Head of caudate nucleus (tissue), 42 donors: ENCODE measurements at places on chromosomes 7 and 10.
A peak's percentile ranks its signal among the peaks of the same experiment; 100 is the strongest.

- DNase-seq = no peak
Measured at GRCh38 chr7:55004579-55004978, 14.2 kb upstream of the EGFR start.

DNA sequence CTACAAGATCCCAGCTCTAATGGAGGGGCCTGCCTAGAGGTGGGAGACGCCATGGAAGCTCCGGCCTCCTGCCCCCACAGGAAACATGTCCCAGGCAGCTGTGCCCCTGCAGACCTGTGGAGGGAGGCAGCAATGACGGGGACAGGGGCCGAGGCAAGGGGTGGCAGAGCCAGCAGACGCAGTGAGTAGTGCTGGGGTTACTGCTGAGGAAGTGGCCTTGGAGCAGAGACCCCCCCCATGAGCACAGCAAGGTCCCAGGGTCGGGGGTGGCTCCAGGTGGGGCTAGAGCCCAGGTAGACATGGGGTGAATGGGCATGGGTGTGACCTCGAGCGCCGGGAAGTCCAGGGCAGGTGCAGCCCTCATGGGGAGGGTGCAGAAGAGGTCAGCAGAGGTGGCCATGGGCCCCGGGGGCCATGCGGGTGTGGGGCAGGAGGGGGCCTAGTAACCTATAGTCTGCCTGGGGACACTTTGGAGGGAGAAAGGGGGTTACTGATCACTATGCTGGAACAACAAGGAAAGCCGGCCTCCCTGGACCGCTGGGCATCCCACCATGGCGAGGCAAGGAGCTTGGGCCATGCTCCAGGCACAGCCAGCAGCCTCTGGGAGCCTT is 45.5 kb downstream of the JAKMIP3 start:
- peak; percentile 18 for DNase-seq

- DNase-seq = no peak
Measured at GRCh38 chr10:111716032-111716431, 467.5 kb downstream of the GPAM start.

- DNase-seq = no peak
Measured at GRCh38 chr7:73638911-73639310, 14.6 kb upstream of the MLXIPL start.

DNA sequence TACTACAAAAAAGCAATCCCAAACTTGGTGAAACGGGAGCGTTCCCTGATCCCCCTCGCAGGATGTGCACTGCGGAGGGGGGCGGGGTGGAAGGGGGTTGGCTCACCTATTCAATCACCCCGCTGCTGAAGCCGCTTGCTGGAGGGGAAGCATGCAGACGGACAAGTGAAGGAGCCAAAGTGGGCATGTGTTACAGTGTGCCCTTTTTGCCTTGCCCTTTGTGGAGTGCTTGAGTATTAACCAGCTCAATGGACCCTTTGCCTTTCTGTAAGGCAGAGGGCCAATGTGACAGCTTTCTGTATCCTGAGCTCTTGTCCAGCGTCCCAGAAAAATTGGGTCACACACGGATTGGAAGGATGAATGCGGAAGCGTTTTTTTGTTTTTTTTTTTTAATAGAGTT is 348.9 kb upstream of the NPSR1 start:
- no peak for DNase-seq

DNA sequence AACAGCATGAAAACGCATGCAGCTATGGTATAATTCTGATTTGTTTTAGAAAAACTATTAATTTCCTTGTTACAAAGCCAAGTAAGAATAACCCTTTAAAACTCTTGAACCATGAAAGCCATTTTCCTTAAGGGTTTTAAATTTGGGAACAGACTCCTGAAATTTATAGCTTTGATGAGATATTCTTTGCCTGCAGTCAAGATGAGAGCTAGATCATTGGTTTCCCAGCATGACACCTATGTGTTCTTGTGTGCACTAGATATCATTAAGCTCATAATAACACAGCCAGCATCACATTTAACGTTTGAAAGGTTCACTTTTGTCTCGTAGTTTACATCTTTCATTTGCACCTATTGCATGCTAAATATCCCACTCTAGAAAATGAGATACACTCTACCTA is 202.2 kb downstream of the PHF14 start:
- no peak for DNase-seq

GRCh38 chr7:70829221-70830059 is 302.5 kb upstream of the GALNT17 start:
- DNase-seq = peak; percentile 91

DNA sequence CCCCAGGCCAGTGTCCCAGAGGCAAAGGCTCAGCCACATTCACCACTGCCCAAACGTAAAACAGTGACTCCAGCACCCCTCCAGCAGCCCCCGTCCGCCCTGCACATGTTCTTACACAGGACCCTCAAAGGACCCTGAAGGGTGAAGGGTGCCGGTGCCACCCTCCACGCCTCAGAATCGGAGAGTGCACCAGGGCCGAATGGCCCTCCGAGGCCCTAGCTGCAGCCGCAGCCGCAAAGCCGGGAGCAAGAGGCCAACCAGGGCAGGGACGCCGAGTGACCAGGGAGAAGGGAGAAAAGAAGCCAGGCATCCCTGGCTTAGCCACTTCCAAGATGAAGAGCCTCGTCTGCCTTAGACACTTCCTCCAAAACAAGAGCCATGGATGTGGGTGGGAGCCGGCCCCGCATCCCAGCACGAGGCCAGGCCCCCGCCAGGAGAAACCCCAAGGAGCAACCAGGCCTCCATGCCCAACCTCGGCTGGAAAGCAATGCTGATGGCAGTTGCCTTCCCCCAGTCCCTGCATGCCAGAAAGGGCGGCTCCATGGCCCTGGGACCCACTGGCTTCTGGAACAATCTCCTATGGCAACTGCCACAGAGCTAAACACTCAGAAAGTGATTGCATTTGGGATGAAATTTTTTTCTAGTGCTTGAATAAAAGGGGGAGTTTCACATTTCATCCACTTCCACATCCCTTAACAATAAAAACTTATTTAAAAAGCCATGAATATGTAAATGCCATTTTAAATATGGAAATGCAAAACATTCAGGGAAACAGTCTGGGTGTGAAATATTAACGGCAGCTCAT is 92.3 kb downstream of the MAD1L1 start:
- DNase-seq = no peak

DNA sequence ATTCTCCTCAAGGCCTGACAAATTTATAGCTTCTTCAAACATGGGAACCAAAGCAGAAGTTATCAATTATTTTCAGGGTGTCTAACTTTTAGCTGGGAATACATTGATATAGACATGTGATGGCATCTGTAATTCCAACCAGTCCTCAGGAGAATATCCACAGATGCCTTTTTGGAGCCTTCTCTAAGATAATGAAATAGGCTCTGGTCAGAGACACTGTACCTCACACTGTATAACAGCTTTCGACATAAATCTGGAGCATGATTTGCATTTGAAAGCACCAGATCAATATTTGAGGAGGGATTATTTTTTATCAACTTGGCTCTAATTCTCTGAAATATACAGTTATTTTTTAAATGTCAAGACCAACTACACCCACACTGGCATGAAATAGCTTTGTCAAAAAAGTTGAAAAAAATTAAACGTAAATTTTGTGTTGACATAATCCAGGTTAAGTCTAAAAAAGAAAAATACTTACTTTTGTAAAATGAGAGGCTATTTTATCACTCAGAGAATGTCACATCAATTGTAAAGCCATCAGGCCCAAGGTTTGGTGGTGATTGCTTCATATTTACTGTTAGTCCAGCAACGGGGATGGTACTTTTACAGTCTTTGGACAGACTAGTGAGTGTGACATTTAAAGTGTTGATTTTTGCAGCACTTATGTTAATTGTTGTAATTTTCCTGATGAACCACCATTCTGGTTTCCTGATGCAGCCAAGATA is 177.0 kb upstream of the SP8 start:
- no peak for DNase-seq

DNA sequence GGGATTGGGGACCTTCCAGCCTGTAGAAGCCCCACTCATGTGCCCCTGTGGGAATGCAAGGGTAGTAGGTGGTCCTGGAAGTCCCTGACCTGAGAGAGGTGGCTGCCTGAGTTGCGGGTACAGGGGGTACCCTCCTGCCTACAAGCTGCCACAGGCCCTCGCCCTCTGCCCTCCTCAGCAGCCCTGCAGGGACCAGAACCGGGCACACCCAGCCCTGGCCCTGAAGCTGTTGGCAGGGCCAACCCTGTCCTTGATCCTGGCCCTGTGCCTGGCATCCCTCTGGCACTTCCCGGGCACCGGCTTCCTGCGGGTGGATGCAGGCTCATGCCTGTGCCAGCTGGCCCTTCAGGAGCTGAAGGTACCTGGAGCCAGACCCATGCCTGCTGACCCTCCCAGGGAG is 54.9 kb upstream of the ELN start:
- peak; percentile 15 for DNase-seq

DNA sequence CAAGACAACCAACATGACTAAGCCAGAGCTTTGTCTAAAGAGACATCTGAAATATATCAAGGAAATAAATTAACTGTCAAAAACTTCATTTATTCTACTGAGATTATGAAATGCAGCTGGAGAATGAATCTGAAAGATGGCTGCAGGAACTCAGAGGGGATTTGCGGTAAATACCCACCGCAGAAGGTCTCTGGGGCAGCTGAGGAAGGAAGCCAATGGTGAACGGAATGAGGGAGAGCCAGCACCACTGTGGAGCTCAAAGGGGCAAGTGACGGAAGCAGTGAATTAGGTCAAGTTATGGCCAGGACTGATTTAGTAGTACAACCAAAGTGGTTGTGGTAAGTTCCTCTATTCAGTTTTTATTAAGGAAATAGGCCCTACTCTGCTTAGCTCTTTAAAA is 215.3 kb upstream of the GLI3 start:
- no peak for DNase-seq

- no peak for DNase-seq
Measured at GRCh38 chr10:93652857-93653256, 40.5 kb downstream of the PDE6C start.

- peak; percentile 30 for DNase-seq
Measured at GRCh38 chr10:125982260-125982948, 86.0 kb downstream of the FANK1 start.

GRCh38 chr7:45576249-45576929 is 2.2 kb downstream of the ADCY1 start:
- no peak for DNase-seq

DNA sequence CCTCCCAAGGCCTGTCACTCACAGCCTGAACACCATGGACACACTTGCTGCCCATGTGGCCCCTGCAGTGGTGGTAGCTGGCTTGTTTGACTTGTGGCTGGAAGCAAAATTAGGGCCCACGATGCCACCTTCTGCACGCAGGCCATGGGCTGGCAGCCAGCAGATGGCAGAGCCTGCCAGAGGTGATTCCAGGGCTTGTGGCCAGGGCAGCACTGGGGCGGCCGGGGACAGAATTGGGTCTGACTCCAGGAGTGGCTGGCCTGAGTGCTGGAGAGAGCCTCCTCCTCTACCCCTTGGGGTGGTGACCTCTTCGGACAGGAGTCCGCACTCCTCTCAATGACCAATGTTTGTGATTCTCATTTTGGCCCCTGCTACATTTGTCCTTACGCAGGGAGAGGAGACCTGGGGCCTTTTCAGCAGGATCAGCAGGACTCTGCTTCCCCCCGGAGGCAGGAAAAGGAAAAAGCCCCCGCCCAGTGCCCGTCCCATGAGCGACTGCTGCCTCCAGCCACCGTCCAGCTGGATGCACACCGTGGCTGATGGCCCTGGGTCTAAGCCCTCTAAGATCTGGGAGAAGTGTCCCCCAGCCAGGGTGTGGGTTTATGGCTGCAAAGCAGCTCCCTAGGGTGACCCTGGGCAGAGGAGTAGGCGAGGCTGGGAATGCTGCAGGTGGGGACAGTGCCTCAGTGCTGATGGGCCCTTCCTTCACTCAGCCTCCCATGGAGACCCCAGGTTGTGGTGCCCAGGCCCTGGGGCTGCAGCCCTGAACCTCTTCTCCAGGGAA is 26.5 kb downstream of the DNAJB12 start:
- peak; percentile 67 for DNase-seq

DNA sequence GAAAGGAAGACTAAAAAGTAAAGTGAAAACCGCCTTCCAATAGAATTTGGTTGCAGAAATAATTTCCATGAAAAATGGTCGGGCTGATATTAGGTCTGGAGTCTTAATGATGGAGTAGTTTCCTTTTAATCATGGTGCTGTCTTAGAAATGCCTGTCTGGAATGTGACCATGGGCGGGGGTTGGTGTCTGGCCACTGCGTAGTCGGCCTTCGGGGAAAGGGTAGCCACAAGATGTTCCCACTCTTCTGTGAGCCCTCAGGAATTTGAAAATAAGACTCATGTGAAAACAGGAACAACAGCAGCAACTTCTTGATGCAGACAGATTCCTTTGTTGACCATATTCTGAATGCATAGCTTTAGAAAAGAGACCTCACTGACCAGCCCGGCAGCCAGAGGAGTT is 176.8 kb downstream of the KIAA1217 start:
- DNase-seq = no peak

DNA sequence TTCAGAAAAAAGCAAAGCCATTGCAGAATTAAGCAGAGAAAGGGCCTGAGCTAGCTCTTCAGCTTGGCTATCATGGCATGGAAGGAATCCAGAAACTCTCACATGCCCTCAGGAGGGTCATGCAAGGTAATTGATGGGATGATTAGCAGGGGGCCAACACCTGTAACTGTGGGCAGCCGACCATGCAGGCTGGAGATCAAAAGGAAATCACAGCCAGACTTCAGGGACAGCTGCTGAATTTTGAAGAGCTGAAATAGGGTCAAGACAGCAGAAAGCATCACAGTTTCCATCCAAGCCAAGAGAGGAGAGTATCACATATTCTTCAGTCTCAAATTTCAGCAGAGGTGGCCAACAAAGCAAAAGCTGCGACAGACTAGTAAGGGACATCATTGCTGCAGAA is 239.6 kb upstream of the STEAP1 start:
- no peak for DNase-seq
